ENCODE measurements at places on chromosomes 13 and 19.

DNA sequence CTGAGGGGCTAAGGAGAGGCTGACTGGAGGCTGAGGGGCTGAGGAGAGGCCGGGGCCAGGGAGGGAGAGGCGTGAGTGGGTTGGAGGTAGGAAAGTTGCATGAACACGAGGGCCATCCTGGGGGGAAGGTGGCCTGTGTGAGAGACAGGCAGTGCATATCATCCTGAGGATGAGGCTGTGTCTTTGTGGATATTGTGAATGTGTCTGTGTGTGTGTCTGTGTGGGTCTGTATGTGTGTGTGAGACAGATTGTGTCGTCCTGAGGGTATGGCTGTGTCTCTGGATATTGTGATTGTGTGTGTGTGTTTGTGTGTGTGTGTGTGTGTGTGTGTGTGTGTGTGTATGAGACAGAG, 422 bp downstream of the ZNF71 start:
- DNase-seq = no peak

GRCh38 chr13:69287050-69287698, 820.5 kb upstream of the ATXN8OS start:
- no peak for DNase-seq

GRCh38 chr13:113411216-113412023, 41.9 kb downstream of the ADPRHL1 start:
- DNase-seq = no peak

- DNase-seq = no peak
Measured at GRCh38 chr19:14775869-14776586, 2.3 kb downstream of the ADGRE2 start.

DNA sequence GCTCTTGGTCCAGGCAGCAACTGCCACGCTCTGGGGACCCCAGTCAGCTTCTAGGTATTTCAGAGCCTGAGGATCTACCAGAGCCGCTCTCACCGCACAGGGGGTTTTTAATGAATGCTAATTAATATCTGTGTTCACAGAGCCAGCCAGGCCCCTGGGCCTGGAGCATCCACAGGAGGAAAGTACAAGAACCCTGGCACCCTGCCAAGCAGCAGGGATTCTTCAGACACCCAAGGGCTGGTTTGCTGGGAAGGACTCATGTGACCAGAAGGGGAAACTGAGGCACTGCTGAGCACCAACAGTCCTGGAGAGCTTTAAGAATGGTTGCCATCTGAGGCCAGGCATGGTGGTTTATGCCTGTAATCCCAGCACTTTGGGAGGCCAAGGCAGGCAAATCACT, 38.0 kb upstream of the ADGRE5 start:
- no peak for DNase-seq

- no peak for DNase-seq
Measured at GRCh38 chr19:40232479-40232878, 6.0 kb upstream of the CCNP start.

GRCh38 chr13:85729296-85729695, 69.9 kb downstream of the SLITRK6 start:
- no peak for DNase-seq

All from left forelimb (tissue), 1 donor.